ENCODE measurements at places on chromosomes 3 and 15. TPM values are rescaled to one million over a fixed set of nuclear protein-coding genes. Genes with fewer than 3 reads are reported as not detected.

The ALAS1 gene
- 50.1 TPM for total RNA-seq

The USP8 gene
- 65.9 TPM for total RNA-seq

The CRTAP gene
- 180 TPM for total RNA-seq

The TMEM212 gene
- not detected for total RNA-seq

The SCAANT1 gene
- total RNA-seq: not detected

The HGD gene
- total RNA-seq: not detected

The KBTBD13 gene
- total RNA-seq: not detected

The ZNF860 gene
- total RNA-seq: 2.5 TPM

The TPRG1 gene
- 0.69 TPM for total RNA-seq

The EPM2AIP1 gene
- total RNA-seq: 21.0 TPM

The TIMP4 gene
- total RNA-seq: not detected

DNA sequence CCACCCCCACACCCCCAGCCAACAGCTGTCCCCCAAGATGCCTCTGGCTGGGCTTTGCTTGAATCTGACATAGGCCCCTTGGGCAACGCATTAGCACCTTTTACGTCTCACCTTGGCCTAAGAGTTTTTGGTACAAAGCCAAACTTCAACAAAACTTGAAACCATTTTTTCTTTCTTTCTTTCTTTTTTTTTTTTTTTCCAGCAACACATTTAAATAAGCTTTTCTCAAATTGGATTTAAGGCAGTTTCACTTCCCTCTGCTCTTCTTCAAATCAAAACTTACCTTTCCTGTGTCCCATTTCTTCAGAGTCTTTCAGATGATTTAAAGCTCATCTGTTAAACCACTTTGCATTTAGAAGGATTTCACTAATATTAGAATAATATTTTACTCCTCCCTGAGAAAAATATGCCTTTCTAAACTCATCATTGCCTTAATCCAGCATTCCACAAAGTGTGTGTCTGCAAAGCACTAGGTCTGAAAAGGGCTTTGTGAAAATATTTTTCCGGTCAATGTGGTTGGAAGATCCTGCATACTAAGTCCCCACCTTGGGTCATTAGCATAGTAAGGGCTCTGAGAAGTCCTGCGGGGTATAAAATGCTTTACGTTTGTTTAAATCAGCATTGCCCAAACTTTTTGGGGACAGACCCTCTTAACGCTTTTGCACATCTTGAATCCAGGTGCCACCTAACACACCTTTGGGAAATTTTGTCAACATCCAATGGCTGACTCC lies 217.0 kb downstream of the TLE3 start:
- H3K4me3 ChIP-seq: no peak overlapping the region
- no peaks in the 10 kb centered on the region for H3K36me3 ChIP-seq
- peaks cover 9% of the 10 kb centered on the region for H3K4me1 ChIP-seq
- DNase-seq: no peak
- no peaks in the 10 kb centered on the region for H3K27me3 ChIP-seq
- no peak overlapping the region for H3K27ac ChIP-seq

GRCh38 chr3:129602730-129603560 lies 3.5 kb downstream of the PLXND1 start:
- H3K27me3 ChIP-seq: peaks cover 20% of the 10 kb centered on the region
- H3K27ac ChIP-seq: peak overlapping the region; percentile 44
- peak; percentile 93 for DNase-seq
- no peaks in the 10 kb centered on the region for H3K36me3 ChIP-seq
- no peak overlapping the region for H3K4me3 ChIP-seq

DNA sequence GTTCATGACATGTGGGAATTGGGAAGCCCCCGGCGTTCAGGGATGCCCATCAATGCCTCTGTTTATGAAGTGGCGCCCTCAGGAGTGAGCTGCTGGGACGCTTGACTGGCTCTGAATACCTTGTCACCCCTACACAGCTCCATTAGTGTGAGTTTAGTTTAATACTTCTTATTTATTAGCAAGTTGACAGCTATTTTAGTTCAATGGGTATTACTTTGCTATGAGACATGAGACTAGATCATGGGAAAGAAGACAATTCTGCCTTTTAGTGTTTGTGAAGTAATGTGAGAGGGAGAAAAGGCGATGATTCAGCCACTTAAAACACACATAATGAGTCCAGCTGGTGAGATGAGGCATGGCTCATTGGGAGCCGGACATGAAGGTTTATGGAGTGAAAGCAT lies 678.5 kb downstream of the NR2F2 start:
- no peak overlapping the region for H3K4me3 ChIP-seq
- H3K27ac ChIP-seq: no peak overlapping the region
- DNase-seq: no peak
- H3K36me3 ChIP-seq: no peaks in the 10 kb centered on the region
- no peaks in the 10 kb centered on the region for H3K27me3 ChIP-seq

DNA sequence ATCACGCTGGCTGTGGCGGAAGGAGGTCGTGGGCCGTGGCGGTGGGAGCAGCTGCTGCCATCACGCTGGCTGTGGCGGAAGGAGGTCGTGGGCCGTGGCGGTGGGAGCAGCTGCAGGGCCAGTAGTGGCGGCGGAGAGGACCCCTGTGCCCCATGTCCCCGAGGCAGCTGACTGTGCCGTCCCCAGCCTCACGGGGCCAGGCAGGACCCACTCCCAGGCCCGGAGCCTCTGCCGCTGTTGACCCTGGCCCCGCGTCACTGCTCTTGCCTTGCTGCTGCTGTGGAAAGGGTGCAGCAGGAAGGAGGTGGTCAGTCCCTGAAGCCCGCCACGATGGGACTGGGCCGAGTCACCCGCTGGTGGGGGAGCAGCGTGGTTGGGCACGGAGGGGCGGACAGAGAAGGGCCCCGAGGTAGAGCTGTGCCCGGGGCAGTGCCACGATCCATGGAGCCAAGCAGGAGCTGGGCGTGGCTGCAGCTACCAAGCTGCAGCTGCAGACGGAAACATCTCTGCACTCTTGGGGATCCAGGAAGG lies 71.2 kb downstream of the GLB1 start:
- no peak overlapping the region for H3K27ac ChIP-seq
- H3K4me1 ChIP-seq: peaks cover 4% of the 10 kb centered on the region
- H3K27me3 ChIP-seq: no peaks in the 10 kb centered on the region
- no peaks in the 10 kb centered on the region for H3K36me3 ChIP-seq
- DNase-seq: no peak

DNA sequence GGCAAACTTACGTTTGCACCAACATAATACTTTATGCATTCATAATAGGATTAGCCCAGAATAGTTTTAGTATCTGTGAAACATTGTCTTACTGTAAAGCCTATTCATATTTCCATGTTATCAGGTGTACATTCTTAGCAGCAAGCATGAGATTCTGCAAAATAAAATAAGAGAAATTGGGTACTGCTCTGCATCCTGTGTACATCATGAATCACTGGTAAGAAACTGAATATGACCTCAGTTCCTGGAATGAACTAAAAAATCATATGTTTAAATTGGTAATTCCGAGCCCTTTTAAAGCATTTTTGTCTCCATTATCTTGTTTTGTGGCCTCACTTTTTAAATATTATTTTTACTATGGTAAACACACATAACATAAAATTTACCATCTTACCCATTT lies 605.1 kb downstream of the ROBO1 start:
- no peak for DNase-seq
- no peaks in the 10 kb centered on the region for H3K36me3 ChIP-seq
- no peak overlapping the region for H3K4me3 ChIP-seq
- H3K4me1 ChIP-seq: no peaks in the 10 kb centered on the region

GRCh38 chr15:39594446-39595337 lies 13.8 kb downstream of the THBS1 start:
- peaks cover 79% of the 10 kb centered on the region for H3K36me3 ChIP-seq
- no peak for DNase-seq
- H3K4me3 ChIP-seq: no peak overlapping the region
- H3K4me1 ChIP-seq: no peaks in the 10 kb centered on the region
- no peak overlapping the region for H3K27ac ChIP-seq

- H3K27me3 ChIP-seq: no peaks in the 10 kb centered on the region
- H3K27ac ChIP-seq: no peak overlapping the region
- peak; percentile 81 for DNase-seq
- H3K4me1 ChIP-seq: peaks cover 7% of the 10 kb centered on the region
Observed at GRCh38 chr3:14411988-14412387, 9.6 kb downstream of the SLC6A6 start.

- H3K4me1 ChIP-seq: no peaks in the 10 kb centered on the region
- DNase-seq: no peak
- H3K4me3 ChIP-seq: no peak overlapping the region
- H3K27me3 ChIP-seq: no peaks in the 10 kb centered on the region
- H3K27ac ChIP-seq: no peak overlapping the region
- H3K36me3 ChIP-seq: no peaks in the 10 kb centered on the region
Observed at GRCh38 chr3:106685745-106686144, 691.5 kb upstream of the CCDC54 start.

DNA sequence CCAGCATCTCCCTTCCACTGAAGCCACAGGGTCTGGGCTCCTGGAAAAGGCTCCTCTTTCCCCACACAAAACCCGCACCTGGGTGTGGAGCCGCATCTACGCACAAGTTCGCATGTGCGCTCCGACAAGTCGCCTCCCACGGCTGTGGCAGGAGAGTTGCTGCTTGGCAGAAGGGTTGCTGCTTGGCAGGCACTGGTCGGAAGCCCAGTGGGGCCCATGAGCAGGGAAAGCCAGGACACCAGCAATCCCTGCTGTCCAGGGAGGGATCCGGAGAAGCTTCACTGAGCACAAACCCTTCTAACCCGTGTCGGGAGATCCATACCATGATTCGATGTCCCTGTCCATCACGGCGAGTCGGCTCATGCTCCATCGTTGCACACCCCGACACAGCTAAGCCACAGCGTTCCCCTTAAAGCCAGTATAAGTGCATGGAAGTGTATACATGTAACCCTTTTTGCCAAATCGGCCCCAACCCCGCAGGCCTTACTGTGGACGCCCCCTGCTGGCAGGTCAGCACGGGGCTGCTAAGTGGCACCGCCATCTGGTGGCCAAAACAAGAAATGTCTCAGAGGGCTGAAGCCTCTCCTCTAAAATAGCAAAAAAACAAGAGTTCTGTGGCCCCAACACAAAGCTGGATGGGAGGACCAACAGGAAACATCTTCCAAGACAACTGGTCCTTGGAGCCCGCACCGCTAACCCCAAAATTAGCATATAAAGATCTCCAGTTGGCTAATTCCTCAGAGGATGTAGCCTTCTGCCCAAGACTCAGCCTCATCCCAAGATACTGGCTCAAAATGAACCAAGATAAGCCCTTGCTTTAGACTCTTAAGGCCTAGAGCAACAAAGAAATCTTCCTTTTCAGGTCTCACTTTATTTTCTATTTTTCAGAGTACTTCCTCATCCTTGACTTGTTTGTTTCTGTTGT lies 8.3 kb downstream of the ANKRD63 start:
- no peaks in the 10 kb centered on the region for H3K36me3 ChIP-seq
- no peaks in the 10 kb centered on the region for H3K4me1 ChIP-seq
- peaks cover 18% of the 10 kb centered on the region for H3K27me3 ChIP-seq
- DNase-seq: peak; percentile 96
- no peak overlapping the region for H3K4me3 ChIP-seq

DNA sequence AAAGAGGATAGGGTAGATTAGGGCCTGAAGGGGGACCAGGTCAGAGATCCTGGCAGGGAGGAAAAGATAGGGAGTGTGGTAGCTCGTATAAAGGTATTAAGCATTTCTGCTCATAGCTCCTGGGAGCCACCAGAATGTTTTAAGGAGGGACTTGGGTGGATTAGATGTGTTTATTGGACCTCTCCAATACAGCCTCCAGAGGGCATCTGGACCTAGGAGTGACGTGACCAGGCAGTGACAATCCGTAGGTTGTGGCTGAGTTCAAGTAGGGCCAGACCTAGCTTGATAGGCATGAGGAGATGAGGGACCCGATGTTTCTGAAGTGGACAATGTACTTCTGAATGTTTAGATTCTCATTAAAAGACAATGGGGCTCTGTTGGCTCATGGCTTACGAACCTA lies 435.2 kb downstream of the MCTP2 start:
- H3K4me3 ChIP-seq: no peak overlapping the region
- H3K36me3 ChIP-seq: no peaks in the 10 kb centered on the region
- H3K4me1 ChIP-seq: no peaks in the 10 kb centered on the region
- H3K27me3 ChIP-seq: no peaks in the 10 kb centered on the region
- DNase-seq: peak; percentile 49

- H3K36me3 ChIP-seq: no peaks in the 10 kb centered on the region
- no peak overlapping the region for H3K27ac ChIP-seq
- no peaks in the 10 kb centered on the region for H3K4me1 ChIP-seq
Observed at GRCh38 chr3:30397030-30397429, 209.4 kb upstream of the TGFBR2 start.

- H3K4me3 ChIP-seq: no peak overlapping the region
- no peaks in the 10 kb centered on the region for H3K27me3 ChIP-seq
- no peak overlapping the region for H3K27ac ChIP-seq
- no peaks in the 10 kb centered on the region for H3K36me3 ChIP-seq
- H3K4me1 ChIP-seq: no peaks in the 10 kb centered on the region
Observed at GRCh38 chr3:28564211-28564610, 215.6 kb upstream of the AZI2 start.

DNA sequence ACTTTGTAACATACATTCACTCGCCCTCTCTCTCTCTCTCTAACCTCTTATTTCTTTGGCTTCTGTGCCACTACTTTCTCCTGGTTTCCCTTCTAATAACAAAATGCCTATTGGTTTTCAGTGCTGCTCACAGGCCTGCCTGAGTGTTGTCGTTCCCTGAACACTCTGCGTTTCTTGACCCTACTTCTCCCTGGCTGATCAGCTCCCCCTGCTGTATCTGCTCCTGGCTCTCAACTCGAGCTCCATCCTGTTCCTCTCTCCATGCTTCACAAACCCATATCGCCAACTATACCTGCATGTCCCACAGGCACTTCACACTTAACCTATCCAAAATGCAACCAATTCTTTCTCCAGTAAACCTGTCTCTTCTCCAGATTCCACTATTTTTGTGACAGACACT lies 111.4 kb downstream of the OPA1 start:
- no peaks in the 10 kb centered on the region for H3K27me3 ChIP-seq
- H3K4me1 ChIP-seq: no peaks in the 10 kb centered on the region
- H3K27ac ChIP-seq: no peak overlapping the region

- H3K36me3 ChIP-seq: no peaks in the 10 kb centered on the region
- H3K4me3 ChIP-seq: no peak overlapping the region
- H3K27ac ChIP-seq: no peak overlapping the region
- no peaks in the 10 kb centered on the region for H3K4me1 ChIP-seq
Observed at GRCh38 chr3:21216598-21216997, 534.4 kb downstream of the ZNF385D start.

GRCh38 chr3:110393941-110394340 lies 677.7 kb upstream of the NECTIN3 start:
- H3K36me3 ChIP-seq: no peaks in the 10 kb centered on the region
- H3K27ac ChIP-seq: no peak overlapping the region
- no peak for DNase-seq
- H3K27me3 ChIP-seq: no peaks in the 10 kb centered on the region

GRCh38 chr3:122646146-122646988 lies 34.3 kb upstream of the PARP14 start:
- H3K27ac ChIP-seq: no peak overlapping the region
- H3K4me1 ChIP-seq: peaks cover 4% of the 10 kb centered on the region
- H3K4me3 ChIP-seq: no peak overlapping the region
- DNase-seq: no peak

DNA sequence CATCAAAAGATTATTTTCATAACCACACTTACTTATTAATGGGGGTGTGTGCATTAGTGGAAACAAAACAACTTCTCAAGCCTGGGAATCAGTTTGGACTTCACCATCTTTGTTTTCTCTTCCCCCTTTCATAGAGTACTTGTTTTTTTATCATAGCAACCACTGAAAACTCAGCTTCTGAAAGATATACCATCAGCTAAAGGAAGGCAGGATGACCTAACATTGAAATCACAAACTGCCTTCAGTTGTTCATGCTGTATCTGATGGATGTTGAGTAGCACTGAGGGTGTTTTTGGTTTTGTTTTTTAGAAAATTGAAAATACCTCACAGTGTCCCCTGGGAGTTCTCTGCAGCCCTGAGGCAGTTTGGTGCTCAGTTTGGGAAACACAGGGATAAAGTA lies 46.5 kb downstream of the NEK10 start:
- no peak overlapping the region for H3K4me3 ChIP-seq
- H3K27ac ChIP-seq: no peak overlapping the region
- no peaks in the 10 kb centered on the region for H3K27me3 ChIP-seq
- DNase-seq: no peak
- H3K4me1 ChIP-seq: no peaks in the 10 kb centered on the region
- H3K36me3 ChIP-seq: no peaks in the 10 kb centered on the region
